Endothelial cell (in vitro differentiated cells): ENCODE measurements at places on chromosomes 2 and 18.

- no peak for DNase-seq
Observed at GRCh38 chr2:149884871-149885270, 297.3 kb upstream of the MMADHC start.

- DNase-seq = peak; percentile 20
Observed at GRCh38 chr2:18883616-18884456, 294.5 kb upstream of the NT5C1B start.

GRCh38 chr2:105431367-105432043, 32.7 kb upstream of the FHL2 start:
- DNase-seq = no peak

DNA sequence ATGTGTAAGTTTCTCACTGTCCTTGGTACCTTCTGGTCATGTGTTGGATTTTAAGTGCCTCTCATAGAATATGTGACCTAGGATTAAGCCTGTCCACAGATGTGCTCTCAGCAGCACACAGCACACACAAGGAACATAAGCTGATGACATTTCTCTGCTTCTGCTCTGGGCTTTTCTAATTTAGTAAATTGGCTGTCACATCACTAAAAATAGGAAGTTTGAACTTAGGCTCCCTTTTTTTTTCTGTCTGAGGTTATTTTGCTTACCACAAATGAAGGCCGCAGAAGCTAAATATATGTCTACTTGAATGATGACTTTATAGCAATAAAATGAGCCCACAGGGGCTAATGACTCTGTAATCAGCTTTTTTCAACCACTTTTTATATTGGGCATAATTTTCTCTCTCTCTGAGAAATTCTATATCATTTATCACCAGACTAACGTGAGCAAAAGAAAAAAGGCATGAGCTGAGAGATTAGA, 150.2 kb upstream of the KLHL14 start:
- DNase-seq = no peak

DNA sequence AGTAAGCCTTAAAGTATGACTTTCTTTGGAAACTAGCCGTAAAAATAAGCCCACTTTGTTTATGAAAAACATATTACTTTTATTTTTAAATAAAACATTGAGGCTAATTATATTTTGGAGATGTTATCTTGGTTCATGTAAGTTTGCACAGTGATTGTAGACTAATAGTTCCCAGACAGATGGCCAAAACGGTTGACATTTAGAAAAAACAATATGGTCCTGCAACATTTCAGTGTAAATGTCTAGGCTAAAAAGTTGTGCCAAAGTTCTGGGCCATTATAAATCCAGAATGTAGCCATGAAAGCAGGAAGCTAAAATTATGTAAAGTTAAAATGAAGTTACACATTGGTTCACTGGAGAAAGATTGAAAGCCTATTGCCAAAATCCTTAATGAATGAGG, 43.6 kb downstream of the SLC5A7 start:
- no peak for DNase-seq

DNA sequence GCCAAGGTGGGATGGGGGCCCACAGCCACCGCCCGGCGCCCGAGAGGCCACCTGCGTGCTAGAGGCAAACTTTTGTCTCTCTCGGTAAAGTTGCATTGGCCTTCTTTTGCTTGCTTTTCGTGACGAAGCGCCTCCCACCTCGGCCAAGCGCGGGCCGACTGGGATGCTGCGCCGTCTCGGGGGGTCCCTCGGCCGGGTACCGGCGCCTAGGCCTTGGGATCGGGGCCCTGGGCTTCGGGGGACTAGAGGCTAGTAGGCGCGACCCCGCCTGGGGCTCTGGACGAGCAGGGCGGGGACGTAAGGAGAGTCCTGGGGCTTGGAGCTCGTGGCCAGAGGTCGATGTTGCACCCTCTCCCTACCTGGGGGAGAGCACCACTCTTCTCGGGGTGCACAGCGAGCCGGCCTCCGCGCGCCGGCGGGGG, 545 bp downstream of the GLI2 start:
- DNase-seq = no peak

GRCh38 chr18:77560341-77560992, 310.8 kb downstream of the GALR1 start:
- no peak for DNase-seq

- no peak for DNase-seq
Observed at GRCh38 chr2:160390544-160391455, 102.8 kb downstream of the RBMS1 start.

- DNase-seq = no peak
Observed at GRCh38 chr2:168138374-168138773, 109.0 kb downstream of the STK39 start.

DNA sequence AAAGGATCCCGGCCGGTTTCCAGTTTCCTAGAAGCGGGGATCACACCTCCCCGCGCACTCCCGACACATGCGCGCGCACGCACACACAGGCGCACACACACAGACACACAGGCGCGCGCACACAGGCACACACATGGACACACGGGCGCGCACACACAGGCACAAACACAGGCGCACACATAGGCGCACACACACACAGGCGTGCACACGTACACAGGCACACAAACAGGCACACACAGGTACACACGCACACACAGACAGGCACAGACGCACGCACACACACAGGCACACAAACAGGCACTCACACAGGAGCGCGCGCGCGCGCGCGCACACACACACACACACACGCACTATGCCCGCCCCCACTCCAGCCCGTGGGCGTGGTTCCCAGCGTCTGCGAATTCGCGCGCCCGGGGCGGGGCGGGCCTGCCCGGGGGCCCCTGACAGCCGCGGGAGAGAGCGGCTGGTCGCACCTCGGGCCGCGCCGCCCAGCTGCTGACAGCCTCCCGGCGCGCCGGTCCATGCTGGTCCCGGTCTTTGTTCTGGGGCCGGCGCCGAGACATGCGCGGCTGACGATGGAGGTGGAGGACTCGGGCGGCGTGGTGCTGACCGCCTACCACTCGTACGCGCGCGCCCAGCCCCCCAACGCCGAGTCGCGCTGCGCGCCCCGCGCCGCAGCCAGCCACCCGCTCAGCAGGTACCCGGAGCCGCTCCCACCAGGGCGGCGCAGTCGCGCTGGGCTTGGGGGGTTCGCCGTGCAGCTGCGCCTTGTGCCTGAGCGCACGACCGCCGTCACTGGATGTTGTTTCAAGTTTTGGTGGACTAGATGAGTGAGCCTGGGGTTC, at the start of gene ARHGAP28:
Gene ARHGAP28, plus strand, starts transcription at position 470 of the 845 bp plus-strand sequence. Its CDS starts 106 bp downstream, at position 576.
- peak; percentile 90 for DNase-seq

DNA sequence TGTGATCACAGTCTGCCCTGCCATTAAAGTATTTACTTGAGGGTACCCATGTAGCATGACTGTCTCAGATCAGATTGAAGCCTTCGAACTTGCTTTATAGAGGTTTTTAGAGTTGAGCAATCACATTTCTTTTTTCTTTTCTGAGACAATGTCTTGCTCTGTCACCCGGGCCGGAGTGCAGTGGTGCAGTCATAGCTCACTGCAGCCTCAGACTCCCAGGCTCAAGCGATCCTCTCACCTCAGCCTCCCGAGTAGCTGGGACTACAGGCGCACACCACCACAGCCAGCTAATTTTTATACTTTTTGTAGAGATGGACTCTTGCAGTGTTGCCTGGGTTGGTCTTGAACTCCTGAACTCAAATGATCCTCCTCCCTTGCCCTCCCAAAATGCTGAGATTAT, 153.4 kb downstream of the AGAP1 start:
- no peak for DNase-seq

DNA sequence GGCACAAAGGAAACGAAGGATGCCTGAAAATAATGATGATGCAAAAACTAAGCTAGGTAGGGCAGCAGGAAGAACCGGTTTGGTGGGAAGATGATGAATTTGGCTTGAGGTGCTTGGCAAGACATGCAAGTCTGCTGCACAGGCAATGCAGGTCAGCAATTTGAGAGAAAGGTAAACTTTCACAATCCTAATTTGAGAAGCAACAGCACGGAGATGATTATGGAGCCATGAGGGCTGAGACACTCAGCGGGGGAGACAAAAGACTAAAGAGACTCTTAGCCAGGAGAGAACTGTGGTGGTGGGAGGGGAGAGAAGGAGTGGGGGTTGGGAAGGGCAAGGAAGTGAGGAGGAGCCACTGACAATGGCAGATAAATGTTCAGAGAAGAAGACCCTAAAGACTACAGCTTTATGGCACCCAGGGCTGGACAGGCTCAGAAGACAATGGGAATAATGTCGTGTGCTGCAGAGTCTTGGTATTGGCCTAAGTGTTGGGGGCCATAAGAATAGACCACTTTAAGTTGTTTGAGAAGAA, 19.4 kb upstream of the RNF149 start:
- no peak for DNase-seq

DNA sequence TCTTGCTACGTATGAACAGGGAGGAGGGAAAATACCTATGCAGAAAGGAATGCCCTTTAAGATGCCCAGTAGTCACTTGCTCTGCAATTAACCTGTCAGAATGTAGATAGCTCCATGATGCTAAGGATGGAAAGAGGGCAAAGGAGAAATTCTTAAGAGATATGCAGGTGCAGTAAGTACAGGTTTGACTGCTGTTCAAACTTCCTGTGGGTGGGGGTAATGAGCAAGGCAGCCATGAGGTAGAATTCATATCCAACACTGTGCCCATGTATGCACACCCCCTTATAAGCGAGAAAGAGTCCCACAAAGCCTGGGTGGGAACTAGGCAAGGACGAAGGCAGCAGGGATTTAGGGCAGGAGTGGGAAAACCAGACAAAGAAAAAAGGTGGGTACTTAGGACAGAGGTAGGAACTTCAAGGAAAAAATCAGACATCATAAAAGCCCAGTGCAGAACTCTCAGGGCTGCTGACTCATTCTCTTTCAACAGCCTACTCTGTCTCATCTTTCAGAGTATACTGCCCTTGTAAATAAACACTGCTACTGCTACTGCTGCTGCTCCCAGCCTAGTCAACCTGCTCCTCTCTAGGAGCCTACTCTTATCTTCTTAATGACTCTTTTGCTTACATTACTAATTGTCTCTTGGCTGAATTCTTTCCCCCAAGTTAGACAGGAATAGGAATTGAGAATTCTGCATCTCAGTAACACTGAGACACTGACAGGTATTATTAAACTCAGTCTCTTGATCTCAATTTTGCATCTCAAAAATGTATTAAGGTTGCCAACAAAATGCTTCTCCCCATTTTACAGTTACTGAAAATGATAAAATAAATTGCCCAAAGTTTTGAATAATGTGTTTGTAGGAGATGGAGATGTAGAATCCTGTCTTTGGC, 189.0 kb downstream of the PTH2R start:
- DNase-seq = no peak

- DNase-seq = no peak
Observed at GRCh38 chr2:230172852-230173251, 46.9 kb downstream of the SP110 start.

- no peak for DNase-seq
Observed at GRCh38 chr2:101479810-101480209, 4.9 kb upstream of the RFX8 start.

DNA sequence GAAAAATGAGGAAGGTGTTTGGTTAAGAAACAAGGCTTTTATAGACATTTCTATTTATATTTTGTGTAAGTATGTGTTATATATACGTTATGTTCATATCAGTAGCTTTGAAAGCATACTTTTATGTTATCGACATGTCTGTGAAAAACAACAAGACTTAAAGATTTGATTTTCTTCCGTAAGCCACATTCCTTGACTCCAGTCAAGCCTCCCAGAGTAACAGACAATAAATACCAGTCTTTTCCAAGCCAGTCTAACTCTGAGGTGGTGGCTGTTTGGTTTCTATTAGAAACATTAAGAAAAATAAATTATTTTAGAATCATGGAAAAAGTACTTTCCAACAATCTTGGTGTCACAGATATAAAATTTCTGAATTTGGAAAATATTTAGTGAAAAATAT, 16.3 kb upstream of the ITGAV start:
- DNase-seq = no peak

DNA sequence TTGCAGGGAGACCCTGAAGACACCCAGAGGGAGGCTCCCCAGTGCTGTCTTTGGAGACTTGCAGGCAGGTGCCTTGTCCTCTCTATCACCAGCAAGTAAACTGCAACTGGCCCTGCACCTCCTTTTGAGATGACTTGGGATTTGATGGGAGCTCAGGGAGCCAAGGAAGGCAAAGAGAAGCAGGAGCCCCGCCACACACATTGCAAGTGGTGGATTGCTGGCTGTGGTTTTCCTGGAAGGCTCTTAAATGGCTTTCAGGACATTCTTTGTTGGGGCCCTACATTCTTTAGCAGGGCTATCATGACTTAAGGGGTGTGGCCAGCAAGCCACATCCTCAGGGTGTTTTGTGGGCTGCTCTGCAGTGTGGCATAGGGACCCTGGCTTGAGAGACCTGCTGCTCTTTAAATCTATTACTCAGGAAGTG, 39.9 kb upstream of the CDC42EP3 start:
- DNase-seq = peak; percentile 8

GRCh38 chr2:232437195-232437571, 18.8 kb upstream of the ALPI start:
- DNase-seq = no peak

DNA sequence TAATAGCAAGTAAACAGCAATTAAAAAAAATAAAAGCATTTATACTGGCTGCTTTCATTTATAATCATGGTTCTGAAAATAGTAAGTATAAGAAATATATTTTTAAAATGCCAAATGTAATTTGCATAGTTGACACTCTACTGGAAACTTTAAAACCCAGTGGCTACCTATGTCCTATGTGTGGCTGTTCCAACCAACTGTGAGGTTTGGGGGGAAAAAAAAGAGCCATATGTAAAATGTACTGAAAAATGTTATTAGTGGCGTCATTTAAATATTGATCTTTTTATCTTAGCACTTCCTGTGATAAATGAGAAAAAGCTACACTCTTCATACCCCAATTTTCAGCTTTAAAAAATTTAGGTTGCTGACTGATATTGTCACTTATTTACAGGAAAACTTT, 270.7 kb downstream of the TCF4 start:
- DNase-seq = no peak

DNA sequence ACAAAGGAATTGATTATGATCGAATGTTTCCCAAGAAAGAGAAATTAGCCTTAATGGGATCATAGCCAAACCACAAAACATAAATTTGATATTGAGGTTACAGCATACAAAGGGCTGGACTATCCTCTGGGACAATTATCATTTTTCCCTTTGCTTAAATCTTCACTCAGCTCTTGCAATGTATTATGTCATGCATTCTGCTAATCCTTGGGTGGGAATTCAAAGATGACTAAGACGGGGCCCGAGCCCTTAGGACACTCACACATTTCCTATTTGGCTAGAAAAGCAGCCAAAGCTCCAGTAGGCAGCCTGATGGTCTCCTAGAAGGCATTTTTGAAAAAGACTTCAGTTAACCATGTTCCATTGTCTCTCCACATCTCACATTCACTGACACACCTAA, 17.2 kb upstream of the NMI start:
- DNase-seq = no peak

- DNase-seq = no peak
Observed at GRCh38 chr18:79575891-79576685, 103.5 kb upstream of the CTDP1 start.

GRCh38 chr2:69979902-69980807, 18.7 kb upstream of the ASPRV1 start:
- no peak for DNase-seq

- DNase-seq = no peak
Observed at GRCh38 chr2:46157966-46158310, 139.3 kb upstream of the EPAS1 start.

GRCh38 chr2:88967844-88968243, 276.4 kb downstream of the RPIA start:
- no peak for DNase-seq

- DNase-seq = no peak
Observed at GRCh38 chr2:238649936-238650518, 197.9 kb upstream of the TWIST2 start.
